Bladder microvascular endothelial cell (primary cell): ENCODE measurements at places on chromosomes 1 and 21. TPM values are rescaled to one million over a fixed set of nuclear protein-coding genes. Genes with fewer than 3 reads are reported as not detected.

Gene DIRAS3
- total RNA-seq: 0.32 and 3.2 TPM in 2 replicates

Gene PDC
- total RNA-seq: not detected in 2 replicates

Gene FOXD2
- total RNA-seq: under 0.01 and 0.06 TPM in 2 replicates

Gene RGS1
- not detected in 2 replicates for total RNA-seq

Gene RNU1-3
- total RNA-seq: 509 and 6,751 TPM in 2 replicates

Gene NTRK1
- total RNA-seq: 0.06 TPM in 1 of 2 replicates, not detected in the other

Gene HPDL
- total RNA-seq: 1.4 and 1.5 TPM in 2 replicates

Gene CITED4
- total RNA-seq: 3.0 and 3.4 TPM in 2 replicates
